Neural progenitor cell (in vitro differentiated cells): ENCODE measurements at places on chromosomes 5 and 9.
A peak's percentile ranks its signal among the peaks of the same experiment; 100 is the strongest.

GRCh38 chr9:72254901-72255545 is 105.8 kb downstream of the GDA start:
- H3K36me3 ChIP-seq: no peaks in the 10 kb centered on the region
- H3K27me3 ChIP-seq: no peaks in the 10 kb centered on the region
- no peak overlapping the region for H3K4me3 ChIP-seq
- no peak for DNase-seq

DNA sequence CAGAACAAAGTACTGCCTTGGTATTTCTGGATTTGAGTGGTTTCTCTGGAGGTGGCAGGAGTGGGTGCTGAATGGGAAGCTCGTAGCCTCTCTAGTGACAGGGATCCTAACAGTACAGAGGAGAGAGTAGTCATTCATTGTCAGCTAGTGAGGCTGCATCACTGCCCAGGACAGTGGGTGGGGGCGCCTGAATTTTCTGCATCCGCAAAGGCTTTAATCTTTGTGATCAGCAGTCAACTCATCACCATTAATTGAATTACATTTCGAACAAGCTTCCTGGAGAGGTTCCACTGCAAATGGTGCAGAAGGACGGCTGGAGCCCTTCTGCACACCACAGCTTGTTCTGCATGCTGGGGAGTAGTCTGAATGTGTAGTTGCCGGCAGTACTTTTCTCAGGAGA is 77.5 kb downstream of the HSPA4 start:
- no peak overlapping the region for H3K27ac ChIP-seq
- H3K36me3 ChIP-seq: no peaks in the 10 kb centered on the region
- no peak overlapping the region for H3K4me3 ChIP-seq
- DNase-seq: no peak

DNA sequence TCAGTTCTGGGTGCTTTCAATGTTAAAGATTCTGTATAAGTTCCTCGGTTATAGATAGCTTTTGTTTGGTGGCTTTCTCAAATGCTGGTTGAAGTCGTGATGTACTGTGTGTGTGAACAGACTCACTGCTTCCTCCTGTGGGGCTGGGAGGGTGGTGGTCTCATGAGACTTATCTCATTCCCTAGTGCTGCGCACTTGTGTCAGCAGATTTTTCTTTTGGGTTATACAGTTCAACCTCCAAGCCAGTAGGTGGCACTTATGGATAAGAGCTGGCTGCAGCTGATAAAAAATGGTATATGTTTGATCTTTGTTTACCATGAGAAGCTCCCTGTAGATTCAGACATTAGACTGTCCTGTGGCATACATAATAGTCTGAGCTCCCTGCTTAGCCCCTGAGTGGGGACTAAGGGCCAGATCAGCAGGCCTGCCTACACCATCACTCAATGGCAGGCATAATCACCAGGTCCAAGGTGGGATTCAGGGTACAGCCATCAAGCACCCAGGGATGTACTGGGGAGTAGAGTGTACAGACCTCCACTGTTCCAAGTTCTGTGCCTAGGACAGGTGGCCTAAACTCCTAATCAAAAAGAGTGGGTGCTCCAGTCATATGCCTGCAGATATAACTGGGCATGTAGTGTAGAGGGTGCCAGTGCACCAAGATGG is 174.2 kb downstream of the OXCT1 start:
- no peaks in the 10 kb centered on the region for H3K36me3 ChIP-seq
- H3K27ac ChIP-seq: no peak overlapping the region
- H3K4me1 ChIP-seq: no peaks in the 10 kb centered on the region
- no peaks in the 10 kb centered on the region for H3K27me3 ChIP-seq
- no peak overlapping the region for H3K4me3 ChIP-seq

DNA sequence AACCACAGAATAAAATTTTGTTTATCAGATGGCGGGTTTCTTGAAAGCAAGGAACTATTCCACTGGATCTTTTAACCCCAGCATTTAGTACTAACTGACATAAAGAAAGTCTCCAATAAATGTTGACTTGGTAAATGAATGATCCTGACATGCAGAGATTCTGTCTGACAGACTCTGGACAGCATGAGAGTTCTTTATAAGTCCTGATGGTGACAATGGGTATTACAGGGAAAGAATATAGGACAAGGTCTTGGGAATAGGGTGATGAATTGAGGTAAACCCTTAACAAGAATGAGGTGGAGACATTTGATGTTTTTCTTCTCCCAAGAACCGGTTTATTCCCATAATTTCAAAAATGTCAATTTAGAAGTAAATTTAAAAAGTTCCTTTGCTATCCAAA is 453.9 kb downstream of the TUSC1 start:
- no peak overlapping the region for H3K4me3 ChIP-seq
- no peak overlapping the region for H3K27ac ChIP-seq
- no peaks in the 10 kb centered on the region for H3K36me3 ChIP-seq
- DNase-seq: no peak
- no peaks in the 10 kb centered on the region for H3K4me1 ChIP-seq

- H3K4me1 ChIP-seq: peaks cover 22% of the 10 kb centered on the region
- H3K27ac ChIP-seq: no peak overlapping the region
- no peak for DNase-seq
- H3K36me3 ChIP-seq: no peaks in the 10 kb centered on the region
- no peaks in the 10 kb centered on the region for H3K27me3 ChIP-seq
- H3K4me3 ChIP-seq: no peak overlapping the region
These were observed 1997.7 kb downstream of the MAT2B start for GRCh38 chr5:165502893-165503691.

GRCh38 chr5:94693043-94693822 is 74.8 kb downstream of the SLF1 start:
- no peak overlapping the region for H3K4me3 ChIP-seq
- H3K27me3 ChIP-seq: no peaks in the 10 kb centered on the region
- peaks cover 10% of the 10 kb centered on the region for H3K36me3 ChIP-seq
- no peak overlapping the region for H3K27ac ChIP-seq
- H3K4me1 ChIP-seq: no peaks in the 10 kb centered on the region
- peak; percentile 40 for DNase-seq

- H3K4me3 ChIP-seq: no peak overlapping the region
- no peaks in the 10 kb centered on the region for H3K4me1 ChIP-seq
- H3K36me3 ChIP-seq: no peaks in the 10 kb centered on the region
- no peak for DNase-seq
- no peaks in the 10 kb centered on the region for H3K27me3 ChIP-seq
These were observed 129.1 kb downstream of the CACNA1B start for GRCh38 chr9:138006576-138007233.

DNA sequence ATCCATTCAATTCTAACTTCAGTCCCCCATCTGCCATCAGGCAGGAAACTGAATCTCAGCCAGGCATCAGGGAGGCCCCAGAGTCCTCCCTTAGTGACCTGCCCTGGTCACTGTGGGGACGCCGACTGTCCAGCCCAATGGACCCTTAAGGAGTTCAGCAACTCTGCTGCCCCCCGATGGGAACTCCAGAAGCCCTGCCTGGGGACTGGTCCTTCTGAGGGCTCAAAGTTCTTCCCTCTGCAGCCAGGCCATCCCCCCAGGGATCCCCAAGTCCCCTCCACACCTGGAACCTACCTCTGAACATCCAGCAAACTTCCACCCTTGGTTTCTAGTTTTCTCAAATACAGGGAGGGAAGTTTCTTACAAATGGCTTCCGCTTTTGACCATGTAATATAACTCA is 76.8 kb downstream of the UBE2QL1 start:
- no peaks in the 10 kb centered on the region for H3K36me3 ChIP-seq
- no peaks in the 10 kb centered on the region for H3K4me1 ChIP-seq
- no peak for DNase-seq
- no peak overlapping the region for H3K27ac ChIP-seq

DNA sequence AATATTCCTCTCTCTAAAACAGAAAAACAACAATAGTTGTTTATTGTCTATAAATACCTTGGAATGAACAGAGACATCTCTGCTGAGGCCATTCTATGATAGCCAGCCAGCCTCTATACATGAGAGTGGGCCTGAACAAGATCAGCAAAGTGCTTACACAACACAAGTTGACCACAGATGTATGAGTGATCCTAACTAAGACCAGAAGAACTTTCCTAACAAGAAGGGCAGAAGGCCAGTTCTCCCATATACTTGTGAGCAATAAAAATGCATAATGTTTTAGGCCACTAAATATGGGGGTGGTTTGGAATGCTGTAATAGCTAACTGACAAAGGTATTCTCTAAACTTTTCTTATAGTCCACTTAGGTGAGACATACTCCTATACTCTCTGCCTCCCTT is 345.7 kb downstream of the SPATA31D1 start:
- no peaks in the 10 kb centered on the region for H3K4me1 ChIP-seq
- DNase-seq: no peak
- no peaks in the 10 kb centered on the region for H3K36me3 ChIP-seq
- H3K27ac ChIP-seq: no peak overlapping the region
- no peaks in the 10 kb centered on the region for H3K27me3 ChIP-seq

GRCh38 chr9:24462951-24463350 is 82.7 kb downstream of the IZUMO3 start:
- no peaks in the 10 kb centered on the region for H3K4me1 ChIP-seq
- H3K4me3 ChIP-seq: no peak overlapping the region
- no peaks in the 10 kb centered on the region for H3K36me3 ChIP-seq

GRCh38 chr5:93590493-93590892 is 7.5 kb downstream of the NR2F1 start:
- H3K27me3 ChIP-seq: peaks cover 100% of the 10 kb centered on the region
- no peak overlapping the region for H3K4me3 ChIP-seq
- peaks cover 35% of the 10 kb centered on the region for H3K4me1 ChIP-seq
- no peak overlapping the region for H3K27ac ChIP-seq

DNA sequence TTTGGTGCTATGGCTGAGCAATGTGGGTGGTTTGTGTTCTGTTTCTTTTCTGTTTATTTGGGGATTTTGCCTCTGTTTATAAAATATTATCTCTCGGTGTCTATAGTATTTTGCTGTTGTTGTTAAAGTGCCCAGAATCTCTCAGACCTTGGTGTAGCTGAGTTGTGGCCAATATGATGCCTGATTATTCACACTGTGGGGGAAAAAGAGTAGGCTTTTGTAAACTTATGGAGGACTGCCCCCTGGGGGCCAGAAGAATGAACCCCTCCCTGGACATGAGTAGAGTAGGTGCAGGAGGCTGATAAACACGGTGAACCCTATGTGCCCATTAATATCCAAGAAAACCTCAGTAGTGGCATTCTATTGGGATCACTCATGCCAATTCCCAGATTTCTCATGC is 49.0 kb upstream of the DPYSL3 start:
- no peaks in the 10 kb centered on the region for H3K27me3 ChIP-seq
- peak overlapping the region; percentile 43 for H3K27ac ChIP-seq
- no peaks in the 10 kb centered on the region for H3K36me3 ChIP-seq
- H3K4me1 ChIP-seq: peaks cover 65% of the 10 kb centered on the region
- no peak overlapping the region for H3K4me3 ChIP-seq

DNA sequence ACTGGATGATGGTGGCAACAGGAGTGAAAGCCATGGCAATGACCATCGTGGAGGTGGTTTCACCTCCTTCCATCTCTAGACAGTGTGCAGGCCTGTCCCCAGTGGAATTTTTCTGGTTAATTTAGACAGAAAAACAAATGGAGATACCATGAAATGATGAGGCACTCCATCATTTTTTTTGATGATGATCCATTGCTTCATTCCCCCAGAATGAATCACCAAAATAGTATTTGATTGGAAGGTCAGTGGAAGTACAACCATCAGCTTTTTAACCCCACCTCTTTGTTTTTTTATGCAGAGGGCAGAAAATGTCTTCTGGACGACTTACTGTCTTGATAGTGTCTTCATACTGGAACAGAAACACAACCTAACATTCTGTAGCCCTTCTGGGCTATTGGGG is 42.6 kb upstream of the ADRA1B start:
- H3K4me3 ChIP-seq: no peak overlapping the region
- peaks cover 12% of the 10 kb centered on the region for H3K4me1 ChIP-seq
- no peak overlapping the region for H3K27ac ChIP-seq
- no peaks in the 10 kb centered on the region for H3K36me3 ChIP-seq

DNA sequence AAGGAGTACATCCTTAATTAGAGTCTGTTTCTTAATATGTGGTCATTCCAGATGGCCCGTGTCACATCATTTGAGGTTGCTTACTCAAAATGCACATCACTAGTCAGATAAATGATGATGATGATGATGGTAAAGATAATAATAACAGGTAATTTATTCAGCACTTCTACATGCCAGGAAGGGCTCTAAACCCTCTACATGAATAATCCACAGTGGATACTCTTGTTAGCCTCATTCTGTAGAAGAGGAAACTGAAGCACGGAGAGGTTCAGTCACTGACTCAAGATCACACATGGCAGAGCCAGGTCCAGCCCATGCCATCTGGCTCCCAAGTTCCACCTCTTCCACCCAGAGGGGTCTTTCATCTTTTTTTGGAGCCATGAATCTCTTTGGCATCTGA is 11.7 kb downstream of the SH3PXD2B start:
- no peak for DNase-seq
- no peak overlapping the region for H3K27ac ChIP-seq
- no peaks in the 10 kb centered on the region for H3K27me3 ChIP-seq
- peaks cover 4% of the 10 kb centered on the region for H3K4me1 ChIP-seq

DNA sequence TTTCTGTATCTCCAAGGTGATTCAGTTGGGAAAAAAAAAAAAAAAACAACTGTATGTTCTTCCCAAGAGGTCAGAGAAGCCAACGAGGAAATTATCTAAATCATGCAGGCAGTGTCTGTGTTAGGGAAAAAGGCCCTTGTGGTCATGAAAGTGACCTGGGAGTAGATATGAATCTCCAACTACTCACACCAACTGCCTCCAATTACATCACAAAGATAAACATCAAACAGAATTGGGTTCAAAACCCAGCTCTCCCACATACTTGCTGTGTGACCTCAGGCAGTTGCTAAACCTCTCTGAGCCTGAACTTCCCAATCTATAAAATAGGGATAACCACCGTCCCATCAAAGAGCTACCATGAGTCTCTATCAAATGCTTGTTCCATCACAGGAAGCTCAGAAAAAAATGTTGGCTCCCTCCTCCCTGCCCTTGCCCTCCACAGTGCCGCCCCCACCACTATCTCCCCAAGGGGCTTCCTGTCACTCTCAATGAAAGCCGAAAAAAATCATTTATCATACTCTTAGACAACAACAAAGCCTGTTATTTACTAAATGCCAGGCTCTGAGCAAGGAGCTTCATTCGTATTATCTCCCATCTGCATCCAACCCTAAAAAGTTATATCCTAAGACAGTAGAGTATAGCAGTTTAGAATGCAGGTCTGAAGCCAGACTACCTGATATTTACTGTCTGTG is 42.9 kb downstream of the CDK5RAP2 start:
- no peaks in the 10 kb centered on the region for H3K27me3 ChIP-seq
- peaks cover 7% of the 10 kb centered on the region for H3K4me1 ChIP-seq
- H3K27ac ChIP-seq: no peak overlapping the region
- no peak overlapping the region for H3K4me3 ChIP-seq
- peaks cover 25% of the 10 kb centered on the region for H3K36me3 ChIP-seq

GRCh38 chr5:43687275-43687674 is 84.3 kb downstream of the NNT start:
- H3K27ac ChIP-seq: no peak overlapping the region
- no peak for DNase-seq
- H3K27me3 ChIP-seq: no peaks in the 10 kb centered on the region
- no peak overlapping the region for H3K4me3 ChIP-seq

GRCh38 chr5:158485047-158485446 is 614.7 kb downstream of the EBF1 start:
- no peaks in the 10 kb centered on the region for H3K36me3 ChIP-seq
- no peak overlapping the region for H3K4me3 ChIP-seq
- peaks cover 28% of the 10 kb centered on the region for H3K4me1 ChIP-seq
- DNase-seq: no peak
- H3K27ac ChIP-seq: no peak overlapping the region

- no peak overlapping the region for H3K27ac ChIP-seq
- no peak overlapping the region for H3K4me3 ChIP-seq
- no peaks in the 10 kb centered on the region for H3K36me3 ChIP-seq
- peaks cover 4% of the 10 kb centered on the region for H3K4me1 ChIP-seq
- no peaks in the 10 kb centered on the region for H3K27me3 ChIP-seq
These were observed 73.0 kb upstream of the SNX2 start for GRCh38 chr5:122701640-122702523.
